ENCODE measurements at places on chromosomes 5 and 9.

- no peak for DNase-seq
These were observed 68.5 kb downstream of the LMX1B start for GRCh38 chr9:126682113-126682810.

DNA sequence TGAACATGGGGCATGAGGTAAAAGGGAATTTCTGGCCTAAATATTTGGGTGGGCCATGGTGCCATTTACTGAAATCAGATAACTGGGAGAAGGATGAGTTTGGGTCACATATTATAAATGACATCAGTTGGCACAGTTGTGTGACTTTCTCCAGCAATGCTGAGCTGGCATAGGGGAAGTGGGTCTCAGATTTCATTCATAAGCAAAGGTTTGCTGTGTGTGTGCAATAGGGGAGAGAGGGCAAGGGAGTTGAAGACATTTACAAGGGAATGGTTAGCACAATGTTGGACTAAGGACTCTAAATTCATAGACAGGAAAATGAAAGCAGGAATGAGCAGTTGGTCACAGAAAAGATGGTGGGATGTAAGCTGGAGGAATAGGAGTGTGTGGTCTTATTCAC, 47.8 kb upstream of the KLF9 start:
- DNase-seq = no peak

DNA sequence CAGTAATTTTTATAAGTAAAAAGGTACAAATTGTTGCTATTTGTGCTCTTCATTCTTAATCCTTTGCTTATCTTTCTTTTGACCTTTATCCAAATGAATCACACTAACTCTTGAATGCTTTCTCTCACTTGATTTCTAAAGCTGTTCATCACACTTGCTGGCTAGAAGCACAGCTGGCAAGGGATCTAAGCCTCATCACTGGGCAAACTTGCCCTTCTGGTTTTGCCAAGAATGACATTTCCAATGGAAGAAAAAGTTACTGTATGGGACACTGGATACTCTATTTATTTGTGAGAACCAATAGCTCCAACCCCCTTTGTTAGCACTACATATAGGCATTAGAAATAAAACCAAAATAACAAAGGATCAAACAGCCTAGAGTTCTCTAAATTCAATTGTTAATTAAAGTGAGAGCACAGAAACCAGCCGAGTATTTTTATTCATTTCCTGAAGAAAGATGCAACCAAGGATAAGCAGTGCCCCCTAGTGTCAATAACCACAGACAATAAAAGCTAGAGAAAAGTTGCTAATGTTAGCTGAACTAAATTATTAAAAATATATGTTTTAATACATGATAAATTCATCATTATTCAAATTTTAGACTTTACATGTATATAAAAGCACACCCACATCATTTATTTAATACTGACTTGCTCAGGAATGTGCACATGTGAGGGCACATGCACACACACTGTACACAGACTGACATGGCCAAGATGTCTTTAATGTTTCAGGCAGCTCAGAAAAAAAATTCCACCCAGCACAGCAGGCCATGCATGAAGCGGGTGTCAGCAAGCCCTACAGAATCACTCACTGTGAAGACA, 59.8 kb upstream of the POU5F2 start:
- peak; percentile 11 for DNase-seq

DNA sequence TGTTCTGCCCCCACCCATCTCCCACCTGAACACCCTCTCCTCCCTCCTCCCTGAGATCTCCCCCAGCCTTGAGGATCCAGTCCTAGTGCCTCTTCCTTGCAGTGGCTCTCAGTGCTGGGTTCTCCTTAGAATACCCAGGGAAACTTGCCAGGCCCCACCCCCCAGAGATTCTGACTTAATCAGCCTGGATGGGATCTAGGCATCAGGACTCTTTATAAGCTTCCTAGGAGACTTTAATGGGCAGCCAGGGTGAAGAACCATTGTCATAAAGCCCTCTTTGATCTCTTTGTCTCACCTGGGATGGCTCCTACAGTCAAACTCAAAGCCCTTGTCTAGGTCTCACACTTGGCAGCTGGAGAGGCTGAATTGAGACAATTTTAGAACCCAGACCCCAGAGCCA, 8.6 kb upstream of the GLIS3 start:
- no peak for DNase-seq

DNA sequence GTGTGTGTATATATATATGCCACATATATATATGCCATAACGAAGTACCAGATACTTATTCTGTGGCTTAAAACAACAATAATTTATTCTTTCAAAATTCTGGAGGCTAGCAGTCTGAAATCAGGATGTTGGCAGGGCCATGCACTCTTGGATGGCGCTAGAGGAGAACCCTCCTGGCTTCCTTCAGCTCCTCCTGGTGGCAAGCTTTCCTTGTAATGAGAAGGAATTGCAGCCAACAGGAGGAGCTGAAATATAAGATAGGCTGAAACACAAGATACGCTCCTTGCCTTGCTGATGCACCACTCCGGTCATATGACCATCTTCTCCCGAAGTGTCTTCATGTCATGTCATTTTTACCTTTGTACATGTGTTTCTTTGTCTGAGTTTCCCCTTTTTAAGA, 368.1 kb upstream of the CTNND2 start:
- DNase-seq = no peak

- DNase-seq = no peak
These were observed 1400.7 kb downstream of the CDH12 start for GRCh38 chr5:21452449-21452848.

- no peak for DNase-seq
These were observed at the start of gene CLIC3 for GRCh38 chr9:136996361-136997292. Gene CLIC3 (minus strand): TSS chr9:136996568. CDS start chr9:136996543, 25 bp downstream.

DNA sequence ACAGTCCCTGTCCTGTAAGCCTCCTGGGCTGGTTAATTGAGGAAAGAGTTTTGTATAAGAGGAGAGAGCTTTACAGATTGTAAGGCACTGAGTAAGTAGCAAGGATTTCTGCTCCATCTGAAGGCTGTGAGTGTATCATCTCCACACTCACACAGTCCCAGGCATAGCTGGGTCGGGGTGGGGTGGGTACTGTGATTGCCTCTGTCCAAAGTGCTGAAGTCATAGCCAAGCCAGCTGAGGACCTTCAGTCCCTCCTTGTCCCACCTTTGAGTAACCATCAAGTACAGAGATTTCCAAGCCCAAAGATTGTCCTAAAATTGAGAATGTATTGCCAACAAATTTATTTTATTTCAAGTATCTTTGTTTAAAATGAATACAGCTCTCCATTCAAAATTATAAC, 5.5 kb upstream of the DNAJB5 start:
- DNase-seq = no peak

- no peak for DNase-seq
These were observed 18.7 kb upstream of the WNT8A start for GRCh38 chr5:138065102-138065501.

DNA sequence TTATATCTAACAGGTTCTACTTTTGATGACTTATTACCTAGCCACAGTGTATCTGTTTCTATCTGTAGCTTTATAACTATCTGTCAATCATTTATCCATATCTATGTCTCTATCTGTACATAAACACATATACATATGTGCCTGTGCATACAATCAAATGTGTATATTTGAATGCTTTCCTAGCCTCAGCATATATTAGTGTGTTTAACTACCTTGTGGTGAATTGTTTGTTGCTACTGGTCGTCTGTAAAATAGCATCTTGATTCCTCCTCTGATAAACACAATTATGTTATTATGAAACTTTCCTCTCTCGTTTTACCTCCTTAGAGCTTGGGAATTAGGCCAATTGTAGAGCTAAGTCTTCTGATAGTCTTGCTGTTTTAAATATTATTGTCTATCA, 44.4 kb downstream of the PARP8 start:
- DNase-seq = no peak

- DNase-seq = no peak
These were observed 23.1 kb upstream of the CKMT2 start for GRCh38 chr5:81209869-81210493.

- no peak for DNase-seq
These were observed 54.1 kb upstream of the CEMIP2 start for GRCh38 chr9:71822456-71822855.

DNA sequence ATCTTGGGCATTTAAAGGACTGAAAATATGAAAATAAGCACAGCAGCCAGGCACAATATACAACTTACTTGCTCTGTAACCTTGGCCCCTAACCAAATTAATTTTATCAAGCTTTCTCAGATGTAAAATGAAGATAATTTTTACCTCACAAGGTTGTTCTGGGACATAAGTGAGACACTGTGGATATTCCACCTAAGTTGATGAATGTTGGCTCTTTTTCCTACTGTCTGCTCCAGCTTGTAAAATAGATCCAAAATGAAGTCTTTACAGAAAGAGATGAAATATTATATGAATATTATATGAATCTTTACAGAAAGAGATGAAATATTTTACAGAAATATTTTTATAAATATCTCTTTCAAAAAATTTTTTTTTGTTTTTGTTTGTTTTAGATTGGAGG, 270.1 kb downstream of the DNAH5 start:
- no peak for DNase-seq

- DNase-seq = no peak
These were observed 352.6 kb downstream of the CAAP1 start for GRCh38 chr9:26539867-26540493.

- no peak for DNase-seq
These were observed 1.1 kb upstream of the PTPN3 start for GRCh38 chr9:109499093-109499630.

GRCh38 chr5:115415143-115415491, 118.7 kb upstream of the CCDC112 start:
- DNase-seq = no peak

DNA sequence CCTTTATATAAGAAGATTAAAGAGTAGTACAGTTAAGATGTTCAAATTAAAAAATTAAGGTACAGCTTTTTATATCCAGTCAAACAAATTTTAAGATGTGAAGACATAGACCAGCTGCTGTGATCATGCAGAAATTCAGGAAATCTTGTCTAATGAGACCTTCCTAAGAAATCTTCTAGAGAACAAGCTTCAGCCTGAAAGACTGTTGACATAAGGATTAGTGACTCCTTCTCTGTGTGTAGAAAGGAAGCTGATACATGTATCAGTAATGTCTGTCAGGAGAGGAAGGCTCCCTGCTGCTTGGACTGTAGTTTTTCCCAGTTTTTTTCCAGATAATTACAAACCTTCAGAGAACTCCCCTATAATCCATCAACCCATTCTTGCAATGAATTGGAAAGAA, 75.8 kb upstream of the PCSK5 start:
- DNase-seq = no peak

DNA sequence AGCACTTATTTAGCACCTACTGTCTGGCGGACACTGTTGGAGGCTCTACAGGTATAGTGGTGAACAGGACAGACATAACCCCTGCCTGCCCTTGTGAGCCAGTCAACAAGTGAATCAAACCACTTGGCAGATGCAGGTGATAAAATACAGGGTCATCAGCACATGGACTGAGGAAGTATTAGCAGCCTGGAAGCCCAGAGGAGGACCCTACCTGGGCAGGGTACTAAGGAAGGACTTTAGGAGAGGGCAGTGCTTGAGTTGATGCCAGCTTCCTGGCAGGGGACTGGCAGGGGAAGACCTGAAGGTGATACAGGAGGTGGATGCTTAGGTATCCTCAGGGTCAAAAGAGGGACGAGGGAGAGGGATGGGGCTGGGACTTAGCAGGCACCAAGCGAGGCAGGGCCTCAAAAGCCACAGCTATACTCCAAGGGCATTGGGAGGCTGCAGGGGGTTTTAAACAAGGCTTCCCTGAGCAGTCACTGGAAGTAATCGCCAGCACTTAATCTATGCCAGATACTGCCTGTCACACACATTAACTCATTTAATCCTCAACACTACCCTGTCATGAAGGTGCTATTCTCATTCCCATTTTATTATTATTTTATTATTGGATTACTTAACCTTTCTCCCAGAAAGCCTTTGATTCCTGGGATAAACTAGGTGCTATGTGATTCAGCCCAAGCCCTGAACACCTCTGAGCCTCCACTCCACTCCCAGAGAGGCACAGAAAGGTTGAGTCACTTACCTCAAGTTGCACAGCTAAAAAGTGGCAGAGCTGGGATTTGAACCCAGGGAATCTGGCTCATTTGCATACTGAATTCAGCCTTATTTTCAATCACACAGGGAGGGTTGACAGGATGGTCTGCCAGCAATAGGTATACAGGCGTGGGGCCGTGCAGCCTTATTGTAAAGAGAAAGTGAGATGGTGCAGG, 63.8 kb upstream of the ORM1 start:
- DNase-seq = no peak

DNA sequence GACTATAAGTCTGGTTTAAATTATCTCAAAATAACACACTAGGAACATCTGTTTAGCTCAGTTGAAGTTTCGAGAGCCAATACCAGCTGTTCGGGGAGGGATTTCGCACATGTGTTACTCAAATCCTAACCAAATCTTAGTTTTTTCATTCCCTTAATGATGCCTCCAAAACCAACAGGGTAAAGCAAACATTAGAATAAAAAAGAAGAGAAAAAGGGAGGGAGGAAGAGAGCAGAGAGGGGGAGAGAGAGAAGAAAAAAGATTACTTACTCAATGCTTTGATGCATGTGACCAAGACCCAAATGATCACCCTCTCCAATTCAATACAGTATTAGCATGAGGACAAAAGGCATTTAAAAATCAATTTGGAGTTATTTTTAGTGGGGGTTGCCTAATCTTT, 86.0 kb upstream of the NR5A1 start:
- no peak for DNase-seq

DNA sequence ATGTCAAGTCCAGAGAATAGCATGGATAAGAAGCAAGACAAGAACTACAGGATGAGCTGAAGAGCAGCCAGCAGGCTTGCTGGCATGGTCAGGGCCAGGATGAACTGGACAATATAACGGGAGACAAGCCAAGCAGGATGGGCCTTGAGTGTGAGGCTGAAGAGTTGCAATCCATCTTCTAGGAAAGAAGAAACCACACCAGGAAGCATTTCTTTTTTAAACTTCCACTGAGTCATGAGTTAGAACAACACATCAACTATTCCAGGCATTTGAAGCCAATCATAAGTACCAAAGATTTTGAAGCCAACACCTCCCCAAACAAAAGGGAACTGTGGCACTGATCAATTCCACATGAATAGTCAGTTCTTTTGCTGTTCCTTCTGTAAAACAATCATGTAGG, 27.3 kb downstream of the SLC31A2 start:
- no peak for DNase-seq

- no peak for DNase-seq
These were observed 185.0 kb upstream of the ELL2 start for GRCh38 chr5:96146675-96147074.

DNA sequence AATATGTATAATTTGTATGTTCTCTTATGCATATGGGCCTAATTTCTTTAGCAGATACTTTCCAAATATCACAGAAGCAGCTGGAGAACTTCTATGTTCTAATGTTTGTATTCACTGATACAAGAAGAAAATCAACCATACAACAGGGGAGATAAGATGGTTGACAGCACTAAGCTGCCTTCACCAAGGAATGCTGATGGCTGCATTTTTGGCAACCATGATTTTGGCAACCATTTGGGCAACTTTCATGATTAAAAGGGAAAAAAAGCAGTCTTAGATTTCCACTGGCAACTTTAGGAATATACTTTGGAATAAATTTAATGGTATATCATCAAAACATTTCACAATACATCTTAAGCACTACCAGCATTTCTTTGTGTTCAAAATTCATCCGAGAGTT, 740.3 kb upstream of the CDH6 start:
- no peak for DNase-seq
